ENCODE measurements at places on chromosomes 1 and 21. TPM values are rescaled to one million over a fixed set of nuclear protein-coding genes. Genes with fewer than 3 reads are reported as not detected.

Gene FMO2
- total RNA-seq, result 29.8 TPM

Gene PLXNA2
- 18.7 TPM for total RNA-seq

Gene RIPK4
- 0.09 TPM for total RNA-seq

Gene ECM1
- total RNA-seq, result 10.7 TPM

Data from heart right ventricle (tissue), 16 donors.